NCI-H446 (cell line): ENCODE measurements at places on chromosomes 16 and 17.

GRCh38 chr17:78039581-78039980, 81.1 kb downstream of the TNRC6C start:
- no peak for DNase-seq

GRCh38 chr17:35808962-35809854, at the start of gene TAF15:
Gene TAF15 (plus strand): TSS chr17:35809484. CDS start chr17:35809570, 86 bp downstream.
- peak; percentile 94 for DNase-seq

DNA sequence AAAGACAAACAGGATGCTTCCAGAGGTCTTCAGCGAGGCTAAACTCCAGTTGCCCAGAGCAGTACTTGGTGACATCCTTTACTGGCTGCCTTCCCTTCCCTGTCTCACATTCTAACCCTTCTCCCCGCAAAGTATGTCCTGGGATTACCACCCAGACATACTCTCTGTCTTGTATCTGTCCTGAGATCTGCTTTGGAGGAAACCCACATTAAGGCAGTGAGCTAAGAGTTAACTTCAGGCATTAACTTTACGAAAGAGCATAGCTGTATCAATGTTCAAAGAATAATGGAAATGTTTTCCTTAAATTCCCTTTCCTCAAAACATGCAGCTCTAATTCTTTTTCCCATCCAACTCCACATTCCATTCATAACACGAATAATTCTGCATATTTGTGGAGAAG, 385.2 kb downstream of the NPIPA8 start:
- no peak for DNase-seq

- DNase-seq: no peak
These were observed 36.5 kb downstream of the FA2H start for GRCh38 chr16:74738113-74738541.

DNA sequence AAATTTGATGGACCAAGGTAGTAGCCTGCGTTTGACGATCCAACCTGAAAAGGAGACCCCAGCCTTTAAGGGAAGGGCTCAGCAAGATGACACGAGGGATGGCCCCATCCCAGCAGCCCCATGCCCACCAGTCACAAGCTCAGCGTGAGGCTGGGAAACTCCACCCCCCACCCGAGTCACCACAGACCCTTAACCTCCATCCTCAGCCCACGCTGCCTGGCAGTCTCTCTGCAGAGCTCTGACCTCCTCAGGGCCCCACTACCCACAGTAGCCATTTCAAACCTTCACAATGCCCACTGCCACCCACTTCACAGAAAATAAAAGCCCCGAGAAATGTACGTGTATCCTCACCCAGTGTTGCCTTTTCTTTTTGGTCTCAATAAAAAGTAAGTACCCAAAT, 18.7 kb downstream of the USP36 start:
- DNase-seq: no peak

DNA sequence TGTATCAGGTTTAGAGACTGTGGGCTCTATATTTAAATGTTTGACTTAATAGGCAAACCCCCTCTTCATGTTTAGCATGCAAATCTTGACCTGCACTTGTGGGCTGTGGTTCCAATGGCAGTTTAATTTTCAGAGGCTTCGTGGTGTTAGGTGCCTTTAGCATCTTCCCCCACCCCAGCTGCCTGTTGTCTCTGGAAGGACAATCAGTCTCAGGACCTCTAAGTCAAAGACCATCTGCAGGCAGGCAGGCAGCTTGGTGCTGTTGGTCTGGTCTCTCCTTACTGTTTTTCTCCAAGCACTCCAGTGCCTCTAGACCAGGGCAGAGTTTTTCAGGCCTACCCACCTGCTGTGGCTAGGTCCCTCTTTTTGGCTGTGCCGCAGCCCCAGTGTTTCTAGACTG, 990.4 kb downstream of the CDH11 start:
- DNase-seq: no peak

GRCh38 chr17:15659663-15660062, 24.4 kb downstream of the TRIM16 start:
- no peak for DNase-seq

GRCh38 chr16:7363422-7364417, 31.1 kb downstream of the RBFOX1 start:
- DNase-seq: no peak

GRCh38 chr17:45334231-45334630, 17.4 kb upstream of the MAP3K14 start:
- no peak for DNase-seq
